ENCODE measurements at places on chromosomes 13 and 19. TPM values are rescaled to one million over a fixed set of nuclear protein-coding genes. Genes with fewer than 3 reads are reported as not detected.

DNA sequence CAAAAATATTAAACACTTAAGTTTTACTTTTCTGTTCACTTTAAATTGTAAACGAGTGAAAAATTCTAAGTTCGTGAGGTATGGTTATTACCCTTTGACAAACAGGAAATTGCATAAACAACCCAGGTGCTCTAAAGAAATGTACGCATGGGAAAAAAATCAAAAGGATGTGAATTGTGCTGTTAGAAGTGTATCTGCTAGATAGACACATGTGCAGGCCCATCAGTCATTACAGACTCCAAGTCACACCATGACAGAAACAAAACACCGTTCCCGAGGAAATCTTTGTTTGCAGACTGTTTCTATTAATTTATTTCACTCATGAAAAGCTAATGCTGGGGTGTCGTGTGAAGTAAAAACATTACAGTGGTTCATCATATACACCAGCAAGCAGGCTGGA lies 17.0 kb upstream of the DOCK9 start:
- DNase-seq, result no peak

DNA sequence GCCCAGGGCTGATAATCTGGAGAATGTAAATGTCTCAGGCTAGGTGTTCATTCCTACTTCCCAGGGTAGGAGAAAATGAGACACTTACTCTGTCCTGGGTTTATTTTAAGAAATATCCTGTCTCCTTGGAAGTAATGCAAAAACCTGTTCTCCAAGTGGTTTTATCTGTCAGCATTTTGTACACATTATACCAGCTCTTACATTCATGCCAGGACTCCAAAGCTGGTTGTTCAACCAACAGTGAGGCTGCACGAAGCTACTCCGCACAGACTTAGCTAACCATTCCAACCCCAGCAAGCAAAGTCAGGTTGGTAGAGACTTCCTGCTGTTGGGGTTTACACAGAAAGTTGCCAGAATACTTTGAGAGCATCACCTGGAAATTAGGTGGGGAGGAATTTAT lies 55.6 kb downstream of the SLC7A1 start:
- DNase-seq, result no peak

GRCh38 chr13:107216046-107216755 lies 648.3 kb upstream of the ARGLU1 start:
- DNase-seq, result no peak

- no peak for DNase-seq
These were observed 1.3 kb upstream of the FFAR1 start for GRCh38 chr19:35346193-35347052.

Gene PTH2
- not detected for polyA plus RNA-seq
